A549 treated with dexamethasone at 1 μM for 4 hours (cell line): ENCODE measurements at places on chromosomes 5 and 9. TPM values are rescaled to one million over a fixed set of nuclear protein-coding genes. Genes with fewer than 3 reads are reported as not detected.

The IL31RA gene
- 0.86 to 1.6 TPM (median 1.4 TPM) in 5 replicates for total RNA-seq

The PCDHGA9 gene
- total RNA-seq: 0.04 to 0.07 TPM (median 0.05 TPM) in 4 of 5 replicates, not detected in the other

The WWC1 gene
- total RNA-seq: 69.1 to 91.1 TPM (median 80.7 TPM) in 5 replicates

The ACOT12 gene
- 0.08 to 0.09 TPM in 2 of 5 replicates, not detected in the others for total RNA-seq

The PTGDS gene
- 0.28 to 1.4 TPM (median 0.77 TPM) in 5 replicates for total RNA-seq

The APBA1 gene
- total RNA-seq: 0.13 to 0.68 TPM (median 0.15 TPM) in 5 replicates

The SLC6A19 gene
- total RNA-seq: 0.32 to 0.66 TPM (median 0.64 TPM) in 5 replicates
